ENCODE measurements at places on chromosomes 11 and 22.
A peak's percentile ranks its signal among the peaks of the same experiment; 100 is the strongest.

DNA sequence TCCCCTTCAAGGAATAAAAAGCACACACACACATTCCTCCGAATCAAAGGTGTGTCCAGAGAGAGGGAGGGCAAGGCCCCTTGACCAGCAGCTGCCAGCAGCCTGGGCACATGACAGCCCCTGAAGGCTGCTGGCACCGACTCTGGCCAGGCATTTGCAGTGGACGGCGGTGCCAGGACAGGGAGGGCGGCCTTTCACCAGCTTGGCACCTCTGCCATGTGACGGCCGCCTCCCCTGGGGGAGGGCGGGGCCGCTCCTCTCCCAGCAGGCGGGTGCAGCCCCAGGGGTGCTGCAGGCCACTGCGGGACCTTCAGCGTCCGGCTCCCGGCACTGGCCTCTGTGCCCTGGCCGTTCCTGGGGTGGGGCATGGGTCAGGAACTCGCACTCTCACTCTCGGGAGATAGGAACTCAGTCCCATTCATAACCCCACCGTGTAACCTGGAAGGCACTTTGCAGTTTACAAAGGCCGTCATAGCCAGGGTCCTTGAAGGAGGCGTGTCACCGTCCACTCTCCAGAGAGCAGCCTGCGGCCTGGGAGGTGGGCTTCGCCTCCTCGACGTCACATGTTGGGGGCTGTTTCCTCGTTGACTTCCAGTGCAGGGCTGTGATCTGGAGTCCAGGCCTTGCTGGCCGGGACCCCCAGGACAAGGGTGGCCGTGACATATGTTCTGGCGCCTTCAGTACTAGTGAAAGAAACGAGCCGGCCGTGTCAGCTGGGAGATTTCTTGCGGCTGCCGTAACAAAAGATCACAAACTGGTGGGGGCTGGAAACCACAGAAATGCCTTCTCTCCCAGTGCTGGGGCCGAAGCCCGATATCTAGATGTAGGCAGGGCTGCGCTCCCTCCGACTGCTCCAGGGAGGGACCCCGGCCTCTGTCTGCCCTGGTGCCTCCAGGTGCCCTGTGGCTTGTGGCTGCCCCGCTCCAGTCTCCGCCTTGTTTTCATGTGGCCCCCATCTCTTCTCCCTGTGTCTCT is 39.9 kb upstream of the SMIM38 start:
- peak; percentile 95 for DNase-seq
- H3K36me3 ChIP-seq, result no peaks in the 10 kb centered on the region
- peaks cover 28% of the 10 kb centered on the region for H3K4me1 ChIP-seq
- H3K4me3 ChIP-seq, result no peak overlapping the region

- H3K27me3 ChIP-seq, result no peaks in the 10 kb centered on the region
- no peaks in the 10 kb centered on the region for H3K36me3 ChIP-seq
- no peak for DNase-seq
- H3K27ac ChIP-seq, result no peak overlapping the region
Observed at GRCh38 chr11:95919514-95919913, 4.4 kb downstream of the MTMR2 start.

- peaks cover 19% of the 10 kb centered on the region for H3K4me1 ChIP-seq
- DNase-seq, result peak; percentile 70
- no peak overlapping the region for H3K4me3 ChIP-seq
- H3K36me3 ChIP-seq, result peaks cover 44% of the 10 kb centered on the region
- H3K27ac ChIP-seq, result peak overlapping the region; percentile 81
Observed at GRCh38 chr22:37923927-37924326, 17.8 kb downstream of the MICALL1 start.

- H3K4me3 ChIP-seq, result peak overlapping the region; percentile 75
- H3K4me1 ChIP-seq, result peaks cover 42% of the 10 kb centered on the region
- DNase-seq, result no peak
- peak overlapping the region; percentile 87 for H3K27ac ChIP-seq
- H3K27me3 ChIP-seq, result no peaks in the 10 kb centered on the region
Observed at GRCh38 chr22:46250783-46251125, 661 bp upstream of the CDPF1 start.

- H3K4me3 ChIP-seq, result no peak overlapping the region
- no peaks in the 10 kb centered on the region for H3K27me3 ChIP-seq
- H3K27ac ChIP-seq, result no peak overlapping the region
- H3K36me3 ChIP-seq, result no peaks in the 10 kb centered on the region
- H3K4me1 ChIP-seq, result peaks cover 7% of the 10 kb centered on the region
Observed at GRCh38 chr11:132589791-132590190, 942.5 kb downstream of the OPCML start.

DNA sequence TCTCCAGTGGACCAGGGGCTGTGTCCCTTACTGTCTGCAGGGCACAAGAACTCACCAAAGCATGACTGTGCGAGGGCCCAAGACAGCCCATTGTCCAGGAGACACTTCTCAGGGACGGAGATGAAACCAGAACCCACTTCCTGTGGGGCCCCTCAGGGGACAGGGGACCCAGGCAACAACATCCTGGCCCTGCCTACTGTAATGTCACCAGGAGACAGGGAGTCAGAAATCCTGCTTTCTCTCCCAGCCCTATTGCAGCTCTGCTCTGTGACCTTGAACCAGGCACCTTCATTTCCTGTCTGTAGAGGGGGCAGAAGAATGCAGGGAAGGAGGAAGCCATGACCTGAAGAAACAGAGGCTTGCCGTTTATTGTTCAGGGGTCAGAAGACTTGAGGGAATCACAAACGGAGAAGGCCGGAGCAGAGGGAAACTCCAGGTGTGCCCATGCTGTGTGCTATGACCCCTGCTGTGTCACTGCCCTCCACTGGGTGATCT is 98.0 kb downstream of the NAT10 start:
- H3K36me3 ChIP-seq, result no peaks in the 10 kb centered on the region
- no peak for DNase-seq
- H3K4me1 ChIP-seq, result no peaks in the 10 kb centered on the region

GRCh38 chr22:27438271-27438980 is 363.1 kb downstream of the MN1 start:
- H3K4me3 ChIP-seq, result peak overlapping the region; percentile 17
- H3K36me3 ChIP-seq, result no peaks in the 10 kb centered on the region
- H3K27ac ChIP-seq, result no peak overlapping the region
- DNase-seq, result peak; percentile 85
- peaks cover 15% of the 10 kb centered on the region for H3K4me1 ChIP-seq

GRCh38 chr22:33563220-33563964 is 356.9 kb downstream of the LARGE1 start:
- peaks cover 43% of the 10 kb centered on the region for H3K4me1 ChIP-seq
- no peaks in the 10 kb centered on the region for H3K36me3 ChIP-seq
- DNase-seq, result peak; percentile 52
- H3K27ac ChIP-seq, result peak overlapping the region; percentile 57

DNA sequence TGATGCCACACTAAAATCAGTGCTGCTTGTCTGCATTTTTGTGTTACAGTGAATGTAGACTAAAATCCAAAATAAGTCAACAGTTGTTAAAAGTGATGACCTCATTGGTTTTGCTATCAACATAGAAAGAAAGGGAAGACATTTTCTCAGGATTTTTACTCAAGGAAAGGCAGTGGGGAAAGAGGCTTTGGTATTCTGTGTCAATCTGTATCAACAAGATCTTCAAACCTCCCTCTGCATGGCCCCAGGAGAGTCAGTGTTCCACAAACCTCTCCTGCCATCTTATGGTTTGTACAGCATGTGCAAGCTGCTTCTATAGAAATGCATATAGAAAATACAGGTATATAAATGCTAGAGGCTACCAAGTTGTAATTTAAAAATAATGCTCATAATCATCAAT is 13.8 kb upstream of the OR51M1 start:
- H3K27me3 ChIP-seq, result no peaks in the 10 kb centered on the region
- H3K4me1 ChIP-seq, result no peaks in the 10 kb centered on the region
- no peak overlapping the region for H3K27ac ChIP-seq

- H3K27me3 ChIP-seq, result no peaks in the 10 kb centered on the region
- H3K4me1 ChIP-seq, result peaks cover 19% of the 10 kb centered on the region
Observed at GRCh38 chr22:19471572-19471971, 7.4 kb downstream of the UFD1 start.

DNA sequence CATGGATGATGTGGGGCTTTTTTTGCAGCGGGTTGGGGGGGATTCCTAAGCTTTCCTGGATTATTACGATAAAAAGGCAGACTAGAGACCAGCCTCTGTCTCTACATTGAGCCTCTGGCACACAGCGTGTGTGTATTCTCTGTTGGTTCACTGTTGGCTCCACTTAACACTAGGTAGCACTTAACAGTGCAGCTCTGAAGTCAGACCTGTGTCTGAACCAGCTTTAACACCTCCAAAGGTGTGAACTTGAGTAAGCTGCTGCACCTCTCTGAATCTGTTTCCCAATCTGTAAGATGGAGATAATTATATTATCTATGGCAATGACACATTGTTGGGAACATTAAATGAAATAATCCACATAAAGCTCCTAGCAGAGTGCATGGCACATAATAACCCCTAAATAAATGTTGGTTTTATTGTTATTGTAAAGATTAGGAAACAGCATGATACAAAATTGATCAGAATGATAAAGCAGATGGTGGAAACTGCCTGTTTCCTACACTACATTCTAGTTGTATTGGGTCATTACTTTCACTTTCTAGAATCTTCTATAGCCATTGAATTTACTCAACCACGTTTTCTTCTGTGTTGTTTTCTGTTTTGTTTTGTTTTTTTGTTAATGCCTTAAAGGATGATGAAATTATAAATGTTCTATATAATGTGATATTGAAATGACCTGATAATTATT is 108.4 kb downstream of the ARL14EP start:
- H3K27ac ChIP-seq, result no peak overlapping the region
- no peak for DNase-seq
- H3K27me3 ChIP-seq, result no peaks in the 10 kb centered on the region
- no peaks in the 10 kb centered on the region for H3K36me3 ChIP-seq
- no peaks in the 10 kb centered on the region for H3K4me1 ChIP-seq
- no peak overlapping the region for H3K4me3 ChIP-seq

GRCh38 chr11:5197536-5197935 is 2.9 kb downstream of the OR51V1 start:
- no peaks in the 10 kb centered on the region for H3K36me3 ChIP-seq
- no peak overlapping the region for H3K27ac ChIP-seq
- H3K4me3 ChIP-seq, result no peak overlapping the region
- no peaks in the 10 kb centered on the region for H3K27me3 ChIP-seq
- DNase-seq, result no peak

DNA sequence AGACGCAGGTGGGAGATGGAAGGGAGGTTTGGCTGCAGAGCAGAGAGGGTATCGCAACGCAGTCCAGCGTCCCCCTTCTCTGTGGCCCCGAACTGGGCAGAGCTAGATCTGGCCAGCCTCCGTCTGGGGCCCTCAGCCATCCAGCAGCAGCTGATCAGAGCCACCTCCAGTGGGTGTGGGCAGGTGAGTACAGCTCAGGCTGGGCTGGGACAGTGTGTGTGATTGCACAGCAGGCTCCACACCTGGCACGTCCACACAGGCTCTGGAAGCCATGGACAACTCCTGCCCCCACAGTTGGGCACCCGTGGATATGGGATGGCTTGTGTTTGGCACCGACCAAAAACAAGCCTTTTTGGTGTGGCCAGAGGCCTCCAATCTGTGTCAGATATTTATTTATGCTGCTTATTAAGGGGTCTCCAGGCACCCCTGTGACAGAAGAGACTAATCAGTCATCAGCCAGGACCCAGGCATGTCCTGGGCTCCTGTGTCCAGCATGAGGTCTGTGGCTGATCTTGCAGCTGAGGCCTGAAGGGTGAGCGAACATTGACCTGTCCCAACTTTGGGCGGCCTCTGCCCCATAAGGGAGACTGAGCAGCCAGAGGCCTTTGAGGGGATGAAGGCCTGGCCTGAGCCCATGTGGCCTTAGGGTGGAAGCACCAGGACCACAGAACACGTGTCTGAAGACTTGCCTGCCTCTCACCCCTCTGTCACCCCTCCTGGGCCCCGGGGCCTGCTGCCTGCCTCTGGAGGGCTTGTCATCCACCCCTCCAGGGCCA is 18.6 kb downstream of the POLR3H start:
- DNase-seq, result no peak
- H3K27ac ChIP-seq, result peak overlapping the region; percentile 95
- H3K4me1 ChIP-seq, result peaks cover 41% of the 10 kb centered on the region
- H3K27me3 ChIP-seq, result no peaks in the 10 kb centered on the region
- H3K36me3 ChIP-seq, result peaks cover 87% of the 10 kb centered on the region

GRCh38 chr11:77968337-77968736 is 26.1 kb downstream of the INTS4 start:
- H3K4me3 ChIP-seq, result no peak overlapping the region
- H3K27me3 ChIP-seq, result no peaks in the 10 kb centered on the region
- no peaks in the 10 kb centered on the region for H3K4me1 ChIP-seq

GRCh38 chr22:24810043-24810749 is 4.2 kb downstream of the SGSM1 start:
- no peak overlapping the region for H3K27ac ChIP-seq
- H3K27me3 ChIP-seq, result peaks cover 9% of the 10 kb centered on the region
- H3K4me3 ChIP-seq, result no peak overlapping the region
- no peaks in the 10 kb centered on the region for H3K36me3 ChIP-seq
- DNase-seq, result peak; percentile 76
- H3K4me1 ChIP-seq, result peaks cover 33% of the 10 kb centered on the region

DNA sequence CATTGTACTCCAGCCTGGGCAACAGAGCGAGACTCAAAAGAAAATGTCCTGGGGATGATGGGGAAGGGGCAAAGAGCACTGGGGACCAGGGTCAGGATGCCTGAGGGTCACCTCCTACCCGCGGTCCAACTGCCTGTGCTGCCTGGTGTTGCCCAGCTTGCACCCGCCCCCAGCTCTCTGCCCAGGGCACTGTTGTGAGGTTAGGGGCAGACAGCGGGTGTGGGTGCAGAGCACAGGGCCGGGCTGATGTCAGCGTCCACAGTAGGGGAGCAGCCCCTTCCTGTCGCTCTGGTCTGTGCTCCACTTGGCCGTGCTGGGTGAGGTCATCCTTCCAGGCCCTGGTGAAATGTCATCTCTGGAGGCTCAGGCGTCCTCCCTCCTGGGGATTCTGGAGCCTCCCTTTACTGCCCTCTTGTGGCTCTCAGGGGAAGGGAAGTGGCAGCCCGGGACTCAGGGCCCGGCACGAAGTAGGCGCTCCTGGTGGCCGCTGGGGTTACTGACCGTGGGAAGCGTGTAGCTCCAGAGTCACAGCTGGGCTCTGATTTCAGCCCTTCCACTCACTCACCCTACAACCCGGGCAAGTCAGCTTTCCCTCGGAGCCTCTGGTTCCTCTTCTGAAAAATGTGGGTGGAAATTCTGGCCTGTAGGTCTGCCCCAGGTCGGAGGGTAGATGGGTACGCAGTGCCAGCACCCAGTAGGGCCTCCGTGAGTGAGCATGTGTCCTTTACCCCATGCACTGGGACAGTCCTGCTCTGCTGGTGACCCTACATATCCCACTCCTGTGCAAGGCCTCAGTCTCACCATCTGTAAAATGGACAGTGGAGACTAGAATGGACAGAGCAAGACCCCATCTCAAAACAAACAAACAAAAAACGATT is 17.3 kb upstream of the PRR5 start:
- H3K36me3 ChIP-seq, result no peaks in the 10 kb centered on the region
- H3K27me3 ChIP-seq, result no peaks in the 10 kb centered on the region
- no peak overlapping the region for H3K4me3 ChIP-seq
- H3K27ac ChIP-seq, result peak overlapping the region; percentile 40
